ENCODE measurements at places on chromosomes 12 and 14. TPM values are rescaled to one million over a fixed set of nuclear protein-coding genes. Genes with fewer than 3 reads are reported as not detected.

The SLC6A13 gene
- total RNA-seq: 1.1 TPM

The SETD3 gene
- 59.3 TPM for total RNA-seq

The MAX gene
- total RNA-seq: 64.8 TPM

The SOX5 gene
- total RNA-seq: 71.4 TPM

The FAM181A gene
- total RNA-seq: 3.2 TPM

The NAV3 gene
- total RNA-seq: 7.7 TPM

The SLC2A13 gene
- 11.6 TPM for total RNA-seq

The HOXC12 gene
- total RNA-seq: not detected

The CACNA2D4 gene
- total RNA-seq: 12.6 TPM

The TRIM9 gene
- 0.63 TPM for total RNA-seq

The PTHLH gene
- 3.0 TPM for total RNA-seq

The NFATC4 gene
- total RNA-seq: 38.2 TPM

The KCNH5 gene
- total RNA-seq: 0.40 TPM

The KLRC1 gene
- 0.49 TPM for total RNA-seq

The AQP6 gene
- 0.31 TPM for total RNA-seq

The MIPOL1 gene
- total RNA-seq: 11.5 TPM

The CSRP2 gene
- total RNA-seq: 13.5 TPM

The B4GALNT1 gene
- 0.51 TPM for total RNA-seq

The AICDA gene
- total RNA-seq: 0.58 TPM

The PLA2G1B gene
- total RNA-seq: 33.9 TPM

The GLIPR1L1 gene
- total RNA-seq: not detected

The NINJ2 gene
- total RNA-seq: 14.0 TPM

The KERA gene
- 0.26 TPM for total RNA-seq

The RTL1 gene
- total RNA-seq: not detected

The PRB2 gene
- not detected for total RNA-seq
